ENCODE measurements at places on chromosomes 4 and X.
A peak's percentile ranks its signal among the peaks of the same experiment; 100 is the strongest.

DNA sequence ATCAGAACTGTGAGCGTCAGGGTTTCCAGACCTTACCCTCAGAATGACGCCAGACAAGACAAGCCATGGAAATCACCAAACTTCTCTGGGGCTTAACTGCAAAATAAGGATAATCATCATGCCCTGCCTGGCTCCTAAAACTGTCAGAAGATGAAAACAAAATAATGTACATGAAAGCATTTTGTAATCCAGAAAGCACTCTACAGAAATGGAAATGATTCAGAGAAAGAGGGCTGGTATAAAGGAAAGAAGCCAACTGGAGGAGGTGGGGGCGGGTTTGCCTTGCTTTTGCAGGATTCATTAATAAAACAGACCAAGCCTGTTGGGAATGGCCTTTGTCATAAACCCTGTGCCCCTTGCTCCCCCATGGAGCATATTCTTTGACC lies 47.3 kb downstream of the SEPSECS start:
- DNase-seq, result no peak

GRCh38 chr4:145679991-145680455 lies at the start of gene C4orf51:
Gene C4orf51 (plus strand): TSS chr4:145680146. CDS start chr4:145680204, 58 bp downstream.
- DNase-seq, result peak; percentile 68

- DNase-seq, result no peak
Measured at GRCh38 chrX:4708970-4709760, 995.7 kb upstream of the PRKX start.

DNA sequence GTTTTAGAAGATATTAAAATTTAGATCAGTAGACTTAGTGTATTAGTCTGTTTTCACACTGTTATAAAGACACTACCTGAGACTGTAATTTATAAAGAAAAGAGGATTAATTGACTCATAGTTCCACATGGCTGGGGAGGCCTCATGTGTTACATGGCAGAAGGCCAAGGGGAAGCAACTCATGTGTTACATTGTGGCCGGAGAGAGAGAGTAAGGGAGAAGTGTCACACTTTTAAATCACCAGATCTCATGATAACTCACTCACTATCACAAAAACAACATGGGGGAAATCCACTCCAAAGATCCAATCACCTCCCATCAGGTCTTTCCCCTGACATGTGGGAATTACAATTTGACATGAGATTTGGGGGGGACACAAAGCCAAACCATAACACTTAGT lies 1159.7 kb upstream of the PCDH7 start:
- DNase-seq, result peak; percentile 82

DNA sequence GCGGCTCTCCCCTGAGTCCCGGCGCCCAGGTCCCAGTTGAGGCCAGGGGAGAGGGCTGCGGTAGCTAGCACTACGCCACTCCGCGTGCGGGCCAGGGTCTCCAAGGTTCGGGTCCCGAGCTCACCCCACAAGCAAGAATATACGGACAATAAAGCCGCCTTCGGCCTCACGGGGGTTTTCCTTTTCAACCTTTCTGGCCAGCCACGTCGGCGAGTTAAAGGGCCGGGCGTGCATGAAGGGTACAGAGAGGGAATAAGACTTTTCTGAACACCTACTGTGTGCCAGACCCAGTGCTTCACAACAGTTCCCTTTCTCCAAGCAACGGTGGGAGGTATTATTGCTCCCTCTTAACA lies 138.5 kb upstream of the ZIC3 start:
- DNase-seq, result no peak

GRCh38 chrX:17373337-17373736 lies 1.7 kb upstream of the NHS start:
- no peak for DNase-seq

GRCh38 chr4:2251073-2251794 lies 9.3 kb upstream of the HAUS3 start:
- no peak for DNase-seq

GRCh38 chr4:75135068-75135825 lies 202.3 kb downstream of the PARM1 start:
- no peak for DNase-seq

- DNase-seq, result no peak
Measured at GRCh38 chr4:31474221-31474620, 754.1 kb downstream of the PCDH7 start.

GRCh38 chr4:56314207-56314915 lies 72.9 kb downstream of the AASDH start:
- DNase-seq, result no peak

DNA sequence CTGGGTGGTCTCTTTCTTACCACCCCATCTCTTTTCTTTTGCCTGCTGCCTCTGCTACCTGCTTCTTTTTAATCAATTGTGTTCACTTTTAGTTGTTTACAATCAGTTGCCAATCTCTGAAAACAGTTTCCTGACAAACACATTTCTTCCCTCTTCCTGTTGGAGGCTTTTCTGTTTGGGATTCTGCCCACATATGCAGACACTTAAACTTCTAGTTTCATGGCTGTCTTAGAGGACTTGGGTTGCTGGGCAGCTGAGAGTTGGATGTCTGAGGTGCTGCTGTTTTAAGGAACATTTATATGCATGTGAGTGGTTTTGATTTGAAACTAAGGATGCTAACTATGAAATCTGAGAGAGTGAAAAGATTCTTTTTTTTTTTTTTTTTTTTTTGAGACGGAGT lies 112.3 kb upstream of the LIMCH1 start:
- DNase-seq, result no peak

DNA sequence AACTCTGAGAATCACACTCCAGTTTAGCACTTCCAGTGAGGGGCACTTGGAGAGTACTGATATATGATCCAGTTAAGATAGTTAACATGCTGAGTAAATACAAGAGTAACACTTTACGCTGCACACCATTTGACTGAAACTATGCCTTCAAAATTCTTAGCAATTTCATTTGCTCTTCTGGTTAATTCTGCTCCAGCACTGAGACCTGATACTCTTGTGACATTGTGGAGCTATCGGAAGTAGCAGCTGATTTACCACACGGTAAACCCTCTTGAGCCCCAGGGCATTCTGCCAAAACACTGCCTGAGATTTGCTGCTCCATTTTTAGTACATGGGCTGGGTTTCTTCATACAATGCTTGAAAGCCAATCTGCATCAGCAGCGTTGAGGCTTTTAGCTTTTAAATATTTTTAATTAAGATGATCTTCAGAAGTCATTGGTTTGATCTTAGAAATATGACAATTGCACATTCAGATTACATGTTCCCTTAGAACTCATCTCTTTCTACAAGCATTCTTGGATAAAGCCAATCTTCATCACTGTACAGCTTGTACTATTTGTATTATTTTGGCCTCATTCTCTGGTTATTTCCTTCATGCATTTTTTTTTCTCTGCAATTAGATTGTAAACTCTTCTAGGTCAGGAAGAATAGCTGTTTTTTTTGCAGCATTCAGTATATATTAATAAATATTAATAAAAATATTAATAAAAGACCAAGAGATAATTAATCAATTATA lies 67.8 kb upstream of the ETNPPL start:
- no peak for DNase-seq

- no peak for DNase-seq
Measured at GRCh38 chr4:171239196-171239595, 574.0 kb upstream of the GALNTL6 start.

DNA sequence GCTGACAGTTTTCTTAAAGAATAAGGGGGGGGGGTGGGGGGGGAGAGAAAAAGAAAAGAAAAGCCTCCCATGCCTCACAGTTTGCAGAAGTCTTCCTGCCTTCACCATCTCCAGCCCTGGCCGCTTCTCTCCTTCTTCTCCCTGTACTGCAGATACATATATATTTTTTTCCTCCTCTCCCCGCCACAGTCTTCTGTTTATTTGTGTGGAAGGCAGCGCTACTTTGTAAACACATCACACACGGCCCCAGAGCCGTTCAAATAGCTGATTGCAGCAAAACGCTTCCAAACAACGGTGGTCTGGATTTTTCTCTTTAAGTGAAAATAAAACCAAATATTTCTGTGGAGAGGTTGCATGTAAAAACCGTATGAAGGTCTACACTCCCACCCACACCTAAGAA lies 732 bp downstream of the NLGN4X start:
- DNase-seq, result no peak

GRCh38 chrX:35098419-35098818 lies 155.8 kb downstream of the FAM47B start:
- no peak for DNase-seq

- DNase-seq, result no peak
Measured at GRCh38 chrX:111098874-111099273, 2.9 kb downstream of the PAK3 start.

GRCh38 chr4:146472404-146472803 lies 49.3 kb downstream of the SLC10A7 start:
- no peak for DNase-seq

DNA sequence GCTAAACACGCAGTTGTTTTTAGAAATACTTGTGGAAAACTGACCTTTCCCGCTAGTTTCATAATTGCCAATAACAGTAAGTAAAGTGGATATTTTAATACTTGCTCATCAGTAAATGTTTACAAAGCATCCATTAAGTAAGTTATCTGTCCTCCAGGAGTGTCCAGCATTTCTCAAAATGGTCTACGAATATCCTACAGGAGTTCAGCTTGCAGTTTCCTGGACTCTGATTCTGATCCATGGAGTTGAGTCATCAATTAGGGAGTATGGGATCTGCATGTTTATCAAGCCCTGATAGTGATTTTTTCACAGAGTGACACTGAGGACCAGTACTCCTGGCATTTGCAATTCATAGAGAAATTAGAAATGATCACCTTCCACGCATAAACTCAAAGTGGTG lies 325.2 kb upstream of the AADAT start:
- no peak for DNase-seq

DNA sequence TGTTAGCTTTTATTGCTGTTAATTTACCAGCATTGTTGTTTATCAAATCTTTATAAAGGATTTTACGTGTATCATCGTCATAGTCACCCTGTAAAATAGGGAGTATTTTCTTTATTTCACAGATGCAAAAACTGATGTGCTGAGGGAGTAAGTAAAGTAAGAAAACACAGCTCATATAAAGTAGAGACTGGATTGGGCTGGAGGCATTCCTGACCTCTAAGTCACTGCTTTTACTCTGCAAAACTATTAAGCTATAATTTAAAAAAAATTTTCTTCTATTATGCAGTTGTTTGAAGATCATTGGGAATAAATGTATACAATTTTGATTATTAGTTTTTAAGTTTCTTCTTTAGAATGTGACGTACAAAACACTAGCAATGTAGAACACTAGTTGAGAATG lies 45.9 kb downstream of the NUDT6 start:
- no peak for DNase-seq

DNA sequence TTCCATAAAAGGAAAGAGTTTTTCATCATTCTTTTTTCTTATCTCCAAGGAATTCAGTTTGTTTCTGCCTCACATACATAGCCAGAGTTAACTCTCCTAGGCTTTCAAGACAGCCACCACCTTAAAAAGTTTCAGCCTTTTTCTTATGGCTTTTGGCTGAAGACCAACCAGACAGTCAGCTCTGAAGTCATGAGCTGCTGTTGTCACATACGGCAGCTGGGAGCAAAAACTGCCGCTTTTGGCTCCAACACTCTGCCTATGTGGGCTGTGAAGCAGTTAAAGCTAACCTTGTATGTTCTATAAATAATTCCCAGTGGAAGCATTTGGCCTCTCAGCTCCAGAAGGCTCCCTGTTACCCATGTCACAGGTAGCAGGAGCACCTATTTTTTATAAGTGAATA lies 104.1 kb downstream of the KLHL4 start:
- DNase-seq, result no peak

GRCh38 chr4:144701683-144702233 lies 55.8 kb downstream of the HHIP start:
- DNase-seq, result no peak

DNA sequence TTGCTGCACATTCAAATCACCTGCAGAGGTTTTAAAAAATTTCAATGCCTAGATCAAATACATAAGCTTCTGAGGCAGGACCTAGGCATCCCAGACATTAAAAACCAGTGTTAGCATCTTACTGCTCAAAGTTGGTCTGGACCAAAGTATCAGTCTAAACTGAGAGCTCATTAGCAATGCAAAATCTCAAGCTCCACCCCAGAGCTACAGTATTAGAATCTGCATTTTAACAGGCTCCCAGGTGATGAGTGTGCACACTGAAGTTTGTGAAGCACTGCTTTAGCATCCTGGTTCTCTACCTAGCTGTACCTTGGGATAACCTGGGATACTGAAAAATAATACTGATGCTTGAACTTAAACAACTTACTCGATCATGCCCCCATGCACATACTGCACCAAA lies 96.0 kb downstream of the PRRG1 start:
- DNase-seq, result no peak

GRCh38 chrX:9317176-9317575 lies 147.7 kb upstream of the TBL1X start:
- DNase-seq, result no peak

GRCh38 chr4:189832528-189832927 lies 108.1 kb upstream of the FRG1 start:
- no peak for DNase-seq

- DNase-seq, result no peak
Measured at GRCh38 chr4:88276952-88277710, 7.2 kb downstream of the PPM1K start.

GRCh38 chr4:16235209-16235608 lies 8.9 kb upstream of the TAPT1 start:
- DNase-seq, result no peak

- no peak for DNase-seq
Measured at GRCh38 chr4:7691982-7692381, 247.7 kb downstream of the AFAP1 start.

DNA sequence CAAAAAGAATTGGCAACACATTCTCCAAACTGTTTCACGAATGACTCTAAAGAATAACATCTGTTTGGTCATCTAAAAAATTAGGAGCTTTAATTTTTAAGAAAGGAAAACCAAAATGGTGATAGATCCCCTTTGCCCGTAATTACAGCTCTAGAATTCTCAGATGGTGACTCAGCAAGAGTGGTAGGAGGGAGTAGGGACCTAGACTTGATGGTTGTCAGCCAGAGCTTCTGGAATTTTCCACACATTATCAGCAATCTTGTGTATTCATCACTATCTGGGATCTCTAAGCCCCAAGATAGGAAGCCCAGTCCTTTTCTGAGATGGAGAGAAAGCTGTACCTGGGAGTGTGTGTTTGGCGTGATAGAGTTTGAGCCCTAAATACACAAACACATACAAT lies 103.9 kb upstream of the RAB40AL start:
- DNase-seq, result no peak

- DNase-seq, result no peak
Measured at GRCh38 chr4:89427782-89428181, 120.2 kb upstream of the GPRIN3 start.

GRCh38 chr4:147118528-147118927 lies 172.9 kb upstream of the TTC29 start:
- DNase-seq, result no peak

DNA sequence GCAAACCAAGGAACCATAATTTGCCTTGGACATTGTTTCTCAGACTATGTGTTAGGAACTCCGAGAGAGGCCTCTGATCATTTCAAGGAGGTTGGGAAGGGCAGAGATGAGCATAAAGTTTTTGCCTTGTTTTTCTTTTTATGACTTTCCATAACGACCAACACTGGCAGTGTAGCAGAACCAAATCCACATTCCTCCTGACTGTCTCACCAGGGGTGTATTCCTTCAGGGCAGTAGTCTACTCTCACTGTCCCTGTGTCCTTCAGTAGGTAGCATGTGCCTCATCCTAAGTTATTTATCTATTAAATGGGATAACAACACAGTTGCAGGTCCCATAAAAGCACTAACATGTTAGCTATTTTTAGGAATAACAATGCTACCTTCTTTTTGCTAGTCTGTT lies 20.8 kb downstream of the EGFL6 start:
- no peak for DNase-seq

- no peak for DNase-seq
Measured at GRCh38 chr4:64250488-64250887, 158.8 kb downstream of the TECRL start.

Measured in epithelial cell of proximal tubule (primary cell).